CD4-positive, alpha-beta T cell treated with Interferon gamma for 1 hour (primary cell): ENCODE measurements at places on chromosomes 3 and 15.

GRCh38 chr15:69089258-69089657, 71.2 kb upstream of the GLCE start:
- no peak for DNase-seq

GRCh38 chr3:72655723-72656122, 192.5 kb downstream of the SHQ1 start:
- DNase-seq, result no peak

- peak; percentile 60 for DNase-seq
Observed at GRCh38 chr15:76994971-76995945, at the start of gene PSTPIP1. Gene PSTPIP1 (plus strand): TSS chr15:76995126. CDS start chr15:76995574, 448 bp downstream.

DNA sequence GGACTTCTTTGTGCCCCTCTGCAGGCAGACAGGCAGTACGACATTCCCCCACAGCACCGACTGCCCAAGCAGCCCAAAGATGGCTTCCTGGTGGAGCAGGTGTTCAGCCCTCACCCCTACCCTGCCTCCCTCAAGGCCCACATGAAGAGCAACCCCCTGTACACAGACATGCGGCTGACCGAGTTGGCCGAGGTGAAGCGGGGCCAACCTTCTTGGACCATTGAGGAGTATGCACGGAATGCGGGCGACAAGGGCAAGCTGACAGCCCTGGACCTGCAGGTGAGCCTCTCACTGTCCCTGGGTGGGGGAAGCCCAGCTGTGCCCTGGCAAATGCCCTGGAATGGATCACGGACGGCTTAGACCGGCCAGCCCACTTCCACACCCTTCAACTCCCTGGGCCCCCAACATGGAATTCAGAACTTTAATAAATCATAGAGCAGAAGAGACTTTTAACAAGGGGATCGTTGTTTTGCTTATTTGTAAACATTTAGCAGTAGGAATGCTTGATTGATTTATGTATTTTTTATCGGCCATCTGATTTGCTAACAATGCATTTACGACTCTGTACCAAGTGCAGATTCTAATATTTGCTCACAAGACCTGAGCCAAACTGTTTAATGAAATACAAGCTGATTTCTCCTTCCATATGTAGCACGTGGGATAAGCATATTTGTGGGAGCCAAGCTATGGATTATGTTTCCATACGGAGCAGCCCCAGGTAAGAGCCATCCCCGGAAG, 31.1 kb downstream of the MINAR1 start:
- no peak for DNase-seq

GRCh38 chr3:130801473-130801872, 54.8 kb upstream of the PIK3R4 start:
- no peak for DNase-seq

DNA sequence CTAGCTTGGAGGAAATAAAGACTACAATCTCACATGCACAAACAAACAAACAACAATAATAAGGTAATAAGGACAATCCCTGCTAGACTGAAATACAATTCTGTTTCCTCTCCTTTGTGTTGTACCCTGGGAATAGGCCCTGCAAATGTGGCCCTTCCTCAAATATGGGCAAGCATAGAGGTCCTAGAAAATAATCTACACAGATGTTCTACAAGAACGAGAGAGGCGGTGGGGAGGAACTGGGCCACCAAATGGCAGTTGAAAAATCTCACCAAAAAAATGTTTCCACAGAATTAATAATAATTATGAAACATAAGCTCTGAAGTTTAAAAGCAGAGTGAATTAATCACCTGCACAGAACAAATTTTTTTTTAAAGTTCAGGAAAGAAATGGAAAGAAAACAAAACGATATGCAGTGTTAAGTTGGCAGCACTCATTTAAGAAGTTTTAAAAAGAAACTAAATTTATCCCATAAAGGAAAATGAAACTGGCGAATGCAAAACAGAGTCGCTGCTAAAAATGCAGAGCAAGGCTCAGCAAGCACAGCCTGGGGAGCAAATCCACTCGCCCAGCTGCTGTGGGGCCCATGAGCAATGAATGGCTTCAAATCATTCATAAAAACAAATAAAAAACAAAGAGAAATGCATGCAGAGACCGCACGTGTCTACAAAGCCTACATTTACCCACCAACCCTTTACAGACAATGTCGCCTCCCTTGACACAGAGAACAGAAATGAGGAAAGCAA, 475.4 kb downstream of the OCA2 start:
- no peak for DNase-seq

GRCh38 chr3:107238787-107239186, 138.5 kb upstream of the CCDC54 start:
- DNase-seq, result no peak

- no peak for DNase-seq
Observed at GRCh38 chr3:124438813-124439212, 291.4 kb upstream of the UMPS start.

DNA sequence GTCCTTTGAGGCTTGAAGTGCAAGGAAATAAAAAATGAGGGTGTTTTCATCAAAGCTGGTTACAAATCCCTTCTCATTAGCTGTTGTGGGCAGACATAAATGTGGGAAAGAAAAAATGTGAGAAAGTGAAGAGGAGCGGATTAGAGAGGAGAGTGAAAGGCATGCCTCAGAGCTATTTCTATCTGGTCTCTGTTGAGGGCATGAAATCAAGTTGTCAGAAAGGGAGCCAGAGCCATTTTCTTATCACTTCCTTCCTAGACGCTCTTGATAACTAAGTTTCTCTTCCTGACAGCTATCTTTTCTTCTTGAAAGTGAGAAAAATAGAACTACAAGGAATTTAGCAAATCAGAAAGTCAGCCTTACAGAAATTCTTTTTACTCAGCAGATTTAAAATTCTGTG, 20.8 kb upstream of the CAPN3 start:
- no peak for DNase-seq

GRCh38 chr15:65083262-65083701, 6.7 kb downstream of the KBTBD13 start:
- DNase-seq, result no peak

- no peak for DNase-seq
Observed at GRCh38 chr3:14536837-14537589, 3.1 kb downstream of the GRIP2 start.

DNA sequence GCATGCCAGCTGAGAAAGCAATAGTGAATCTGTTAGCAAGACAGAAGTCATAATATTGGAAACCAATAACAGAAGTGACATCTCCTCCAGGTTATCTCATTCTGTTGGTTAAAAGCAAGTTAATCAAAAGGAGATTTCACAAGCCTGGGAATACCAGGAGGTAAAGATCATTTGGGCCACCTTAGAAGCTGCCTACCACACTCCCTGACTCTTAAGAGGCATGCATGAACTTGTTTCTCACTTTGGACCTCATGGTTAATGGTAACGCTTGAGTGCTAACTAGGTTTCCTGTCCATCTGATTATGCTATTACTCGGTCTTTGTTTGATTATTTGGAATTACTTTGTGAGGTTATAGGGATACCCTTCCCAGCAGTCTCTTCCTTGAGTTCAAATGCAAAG, 650.8 kb upstream of the SGO1 start:
- DNase-seq, result no peak

DNA sequence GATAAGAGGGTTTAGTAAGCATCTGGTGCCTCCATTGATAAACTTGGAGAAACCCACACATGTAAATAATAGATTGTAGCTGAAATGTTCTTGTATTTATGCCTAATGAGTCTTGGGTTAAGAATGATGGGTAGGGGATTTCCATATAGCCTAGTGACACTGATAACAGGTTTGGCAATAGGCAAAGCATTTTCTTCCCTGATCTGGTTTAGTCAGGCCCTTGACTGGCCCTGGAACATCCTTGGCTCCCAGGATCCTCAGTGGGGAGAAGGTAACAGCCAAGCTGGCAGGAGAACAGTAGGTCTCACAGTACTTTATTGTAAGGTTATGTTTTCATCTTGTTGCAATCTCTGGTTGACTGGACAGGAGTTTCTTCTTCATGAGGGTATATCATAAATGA, 228.4 kb downstream of the DIPK2A start:
- DNase-seq, result no peak

- no peak for DNase-seq
Observed at GRCh38 chr15:99098991-99099390, 5.9 kb upstream of the SYNM start.

GRCh38 chr3:52714335-52715302, 8.7 kb downstream of the SPCS1 start:
- no peak for DNase-seq

- no peak for DNase-seq
Observed at GRCh38 chr3:66181764-66182163, 39.0 kb upstream of the SLC25A26 start.

DNA sequence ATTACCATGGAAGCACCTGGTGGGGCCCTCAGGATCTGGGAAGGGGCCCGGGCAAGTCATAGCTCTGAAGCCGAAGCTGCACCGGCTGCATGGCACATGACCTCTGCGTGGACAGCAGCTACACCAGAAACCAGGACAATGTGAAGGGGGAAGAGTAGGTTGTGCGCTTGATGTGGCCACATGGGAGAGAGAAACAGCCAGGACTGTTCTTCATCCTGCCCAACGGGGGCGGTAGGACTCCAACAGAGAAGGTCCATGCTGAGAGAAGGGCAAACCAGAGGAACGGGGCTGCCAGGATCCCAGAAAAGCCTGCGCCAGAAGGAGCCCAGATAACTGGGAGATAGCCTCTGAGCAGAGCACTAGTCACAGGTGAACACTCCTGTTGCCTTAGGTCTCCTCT, 54.9 kb upstream of the PRR20G start:
- DNase-seq, result no peak

DNA sequence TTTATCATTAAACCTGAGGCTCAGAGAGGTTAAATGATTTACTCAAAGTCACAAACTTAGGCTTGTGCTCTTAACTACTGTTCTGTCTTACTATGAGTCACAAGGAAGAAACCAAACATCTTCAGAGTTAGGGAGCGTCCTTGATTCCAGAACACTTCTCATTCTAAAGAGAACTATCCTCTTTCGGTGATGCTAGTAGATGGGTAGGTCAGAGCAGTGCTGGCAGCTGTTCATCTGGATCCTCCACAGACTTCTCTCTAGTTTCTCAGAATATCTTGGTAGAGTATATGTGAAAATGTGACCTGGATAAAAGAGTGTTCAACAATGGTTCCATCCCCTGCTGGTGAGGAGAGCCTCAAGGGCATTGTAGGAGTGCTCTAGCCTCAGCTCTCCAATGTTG, 3.3 kb downstream of the ARL6IP5 start:
- no peak for DNase-seq

DNA sequence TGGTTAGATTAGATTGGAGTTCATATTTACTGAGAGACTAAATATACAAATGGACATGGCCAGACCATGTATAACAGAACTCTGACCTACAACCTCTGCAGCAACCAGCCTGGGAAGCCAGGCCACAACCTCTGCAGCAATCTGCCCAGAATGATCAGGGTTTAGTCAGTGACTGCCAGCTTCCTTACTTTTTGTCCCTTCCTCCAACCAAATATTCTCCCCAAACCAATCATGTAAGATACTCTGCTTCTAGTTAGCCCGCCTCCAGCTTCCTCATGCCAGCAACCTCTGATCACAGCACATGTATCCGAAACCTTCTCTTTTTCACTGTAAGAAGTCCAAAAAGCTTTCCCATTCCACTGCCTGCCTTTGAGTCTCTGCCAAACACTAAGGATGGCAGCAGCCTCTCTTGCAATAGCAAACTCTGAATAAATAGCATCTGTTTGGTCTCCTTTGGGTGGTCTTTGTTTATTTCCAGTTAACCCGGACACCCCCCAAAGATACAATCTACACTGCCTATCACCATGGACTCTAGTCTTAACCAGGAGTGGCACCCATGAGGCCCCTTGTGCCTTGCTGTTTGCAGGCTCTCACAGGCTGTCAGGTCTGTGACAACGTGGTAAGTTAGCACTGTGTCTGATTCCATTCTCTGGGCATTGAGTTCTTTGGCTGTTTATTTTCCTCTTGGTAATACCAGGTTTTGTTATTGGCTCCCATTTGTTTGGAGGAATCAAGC, 102.2 kb downstream of the ERC2 start:
- DNase-seq, result no peak

DNA sequence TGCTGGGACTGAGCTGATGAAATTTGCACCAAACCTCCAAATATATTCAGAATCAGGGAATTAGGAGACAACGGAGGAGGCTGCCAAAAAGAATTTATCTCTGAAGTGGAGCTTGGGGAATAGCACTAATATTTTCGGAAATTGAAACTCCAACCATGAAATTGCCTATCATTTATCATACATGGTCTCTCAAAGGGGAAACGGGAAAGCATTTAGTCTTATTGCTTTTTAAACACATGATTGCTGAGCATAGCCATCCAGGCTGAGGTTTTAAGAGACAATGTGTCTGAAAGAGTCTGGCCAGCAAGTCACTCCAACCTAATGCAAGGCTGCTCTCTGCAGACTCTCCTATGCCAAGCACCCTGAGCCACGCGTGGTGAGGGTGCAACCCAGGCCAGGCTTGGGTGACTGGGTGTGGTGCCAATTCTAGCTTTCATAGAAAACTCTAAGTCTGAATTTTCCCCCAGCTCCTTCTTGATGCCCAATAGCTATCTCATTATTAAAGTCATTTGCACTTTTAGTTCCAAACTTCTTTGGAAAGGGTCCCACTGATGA, 200.2 kb downstream of the RPLP1 start:
- DNase-seq, result no peak

- no peak for DNase-seq
Observed at GRCh38 chr15:52334491-52335160, 39.0 kb upstream of the MYO5C start.

DNA sequence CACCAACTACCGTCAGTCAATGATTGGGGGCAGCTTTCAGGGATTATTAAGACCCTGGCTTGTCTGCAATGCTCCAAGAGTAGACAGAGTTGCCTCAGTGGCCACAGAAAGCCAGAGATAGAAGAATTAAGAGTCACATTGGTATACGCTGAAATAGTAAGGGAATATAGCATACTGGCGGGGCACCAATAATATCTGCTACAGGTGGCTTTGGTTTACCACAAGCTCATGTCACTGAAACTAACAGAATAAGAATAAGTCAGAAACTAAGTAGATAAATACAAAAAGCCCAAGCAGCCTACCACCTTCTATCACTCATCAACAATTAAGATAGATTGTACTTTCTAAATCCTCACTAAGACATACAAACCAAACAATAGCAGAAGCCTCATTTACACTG, 2.5 kb upstream of the FHIT start:
- DNase-seq, result no peak

DNA sequence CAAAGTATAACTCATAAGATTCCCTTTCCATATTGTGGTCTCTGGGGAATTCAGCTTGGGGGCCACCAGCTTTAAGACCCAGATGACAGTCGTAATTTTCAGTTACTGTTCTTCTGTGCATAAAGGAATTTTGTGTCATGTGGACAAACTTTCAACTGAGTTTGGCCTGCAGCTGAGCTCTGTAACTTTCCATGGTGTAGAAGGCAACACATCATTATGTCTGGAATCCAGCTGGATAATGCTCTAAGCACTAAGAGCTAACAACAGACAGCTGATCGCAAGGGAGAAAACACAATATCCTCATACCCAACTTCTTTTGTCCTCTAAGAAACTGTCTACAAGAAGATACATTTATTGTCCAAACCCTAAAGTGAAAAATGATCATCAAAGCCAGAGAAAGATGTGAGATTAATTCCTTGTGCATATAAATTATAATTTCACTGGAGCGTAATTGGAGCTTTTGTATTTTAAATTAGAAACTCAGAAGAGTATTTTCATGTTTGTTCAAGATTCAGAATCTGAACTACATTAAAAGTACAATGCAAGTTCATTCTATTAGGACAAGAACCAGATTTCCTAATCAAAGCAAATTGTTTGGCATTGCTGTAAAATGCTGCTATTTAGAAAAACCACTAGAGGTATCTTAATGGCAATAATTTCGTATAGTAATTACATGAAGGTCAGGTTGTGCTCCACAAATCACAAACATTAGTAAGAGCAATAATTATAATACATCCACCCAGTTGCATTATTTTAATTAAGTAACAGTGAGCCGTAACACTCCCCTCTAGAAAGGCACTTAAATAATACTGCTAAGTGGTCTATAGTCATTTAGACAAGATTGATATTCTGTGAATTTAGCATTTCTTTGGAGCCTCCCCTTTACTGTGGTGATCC, 218.8 kb downstream of the ATP8B4 start:
- no peak for DNase-seq
